ENCODE measurements at places on chromosomes 4 and X.

DNA sequence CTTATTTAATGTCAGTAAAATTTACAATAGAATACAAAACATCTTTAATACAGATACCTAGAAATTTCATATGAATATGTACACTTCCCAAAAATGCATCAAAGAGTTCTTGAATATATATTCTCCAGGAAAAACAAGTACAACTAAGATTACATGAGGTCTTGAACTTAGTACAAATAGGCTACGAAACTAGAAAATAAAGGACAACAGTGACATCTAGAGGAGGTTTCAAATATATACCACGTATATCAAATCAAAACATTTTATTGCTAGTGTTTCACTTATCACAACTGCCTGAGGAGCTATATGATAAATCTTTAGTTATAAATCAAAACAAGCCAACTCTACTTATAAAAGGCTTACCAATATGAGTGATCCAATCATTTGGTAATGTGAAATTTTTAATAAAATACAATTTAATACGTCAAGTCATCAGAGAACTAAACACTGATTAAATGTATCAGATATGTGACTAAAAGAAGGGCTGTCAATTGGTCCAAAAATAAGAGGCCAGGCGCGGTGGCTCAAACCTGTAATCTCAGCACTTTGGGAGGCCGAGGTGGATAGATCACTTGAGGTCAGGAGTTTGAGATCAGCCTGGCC is 36.6 kb downstream of the ANAPC10 start:
- peak; percentile 24 for DNase-seq

DNA sequence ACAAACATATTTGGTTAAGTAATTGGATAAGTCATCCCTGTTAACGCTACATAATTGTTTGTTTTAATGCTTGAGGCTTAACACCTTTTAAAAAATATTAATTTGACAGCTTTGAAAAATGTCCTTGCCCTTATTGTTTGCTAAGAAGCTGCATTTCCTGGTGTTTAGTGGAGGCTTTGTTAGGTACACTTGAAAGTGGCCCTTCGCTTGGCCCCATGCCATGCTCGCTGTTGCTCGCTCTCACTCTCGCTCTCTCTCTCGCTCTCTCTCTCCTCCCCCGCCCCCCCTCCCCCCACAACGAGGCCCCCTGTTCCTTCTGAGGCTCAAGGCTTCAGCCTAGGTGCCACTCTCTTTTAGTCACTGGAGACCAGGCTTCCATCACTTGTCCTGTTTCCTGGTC is 139.6 kb downstream of the DCLK2 start:
- no peak for DNase-seq

- DNase-seq: no peak
These were observed 145.9 kb downstream of the IRS4 start for GRCh38 chrX:108590496-108590895.

- DNase-seq: no peak
These were observed 294.9 kb upstream of the TBX22 start for GRCh38 chrX:79719568-79720231.

GRCh38 chr4:39544580-39545315 is 17.5 kb upstream of the UGDH start:
- DNase-seq: no peak

DNA sequence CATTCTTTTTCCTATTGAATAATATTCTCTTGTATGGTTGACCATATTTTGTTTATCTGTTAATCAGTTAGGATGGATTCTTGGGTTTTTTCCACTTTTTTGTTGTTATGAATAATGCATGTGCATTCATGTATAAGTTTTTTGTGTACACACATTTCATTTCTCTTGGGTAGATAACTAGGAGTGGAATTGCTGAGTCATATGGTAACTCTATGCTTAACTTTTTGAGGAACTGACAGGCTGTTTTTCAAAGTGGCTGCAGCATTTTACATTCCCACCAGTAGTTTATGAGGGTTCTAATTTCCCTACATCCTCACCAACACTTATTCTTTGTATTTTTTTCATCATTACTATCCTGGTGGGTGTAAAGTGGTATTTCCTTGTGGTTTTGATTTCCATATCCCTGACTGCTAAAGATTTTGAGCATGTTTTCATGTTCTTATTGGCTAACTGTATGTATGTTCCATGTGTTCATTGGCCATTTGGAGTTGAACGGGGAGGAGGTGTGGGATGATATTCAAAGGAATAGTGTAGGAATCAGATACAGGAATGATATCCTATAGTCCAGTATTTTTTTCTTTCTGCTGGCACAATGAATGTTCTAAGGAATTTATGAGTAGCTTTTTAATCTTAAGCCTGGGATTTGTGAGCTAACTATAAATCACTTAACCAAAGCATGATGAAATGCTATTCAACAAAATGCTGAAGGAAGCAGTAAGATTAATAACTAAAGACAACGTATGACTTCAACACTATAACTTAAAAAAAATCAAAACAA is 114.3 kb downstream of the AMELX start:
- DNase-seq: no peak

DNA sequence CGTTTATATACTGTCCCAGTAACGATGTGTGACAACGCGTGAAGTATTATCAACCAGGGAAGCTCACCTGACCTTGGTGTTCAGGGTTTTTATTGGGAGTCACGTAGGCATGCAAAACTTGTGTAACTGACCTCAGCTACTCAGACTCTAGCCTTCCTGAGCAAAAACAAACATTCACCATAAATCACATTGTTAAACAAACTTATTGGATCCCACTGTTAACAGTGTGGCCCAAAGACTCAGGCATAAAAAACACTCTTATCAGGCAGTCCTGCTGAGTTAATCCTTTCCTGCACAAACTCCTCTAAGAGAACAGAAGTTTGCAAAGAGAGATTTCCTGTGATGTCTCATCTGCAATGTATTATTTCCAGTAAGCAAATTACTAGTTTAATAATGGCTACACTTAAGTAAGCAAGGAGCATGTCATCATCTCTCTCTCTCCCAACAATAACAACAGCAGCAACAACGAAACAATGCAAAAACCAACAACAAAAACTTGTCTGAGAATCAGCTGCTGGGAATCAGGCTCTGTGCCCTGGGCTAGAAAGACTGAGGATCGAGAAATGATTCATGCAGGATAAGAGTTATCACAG is 12.0 kb downstream of the GAGE1 start:
- DNase-seq: no peak

- DNase-seq: no peak
These were observed 777.7 kb downstream of the STIM2 start for GRCh38 chr4:27638163-27638915.

- no peak for DNase-seq
These were observed 5.7 kb downstream of the SLC6A8 start for GRCh38 chrX:153693216-153694086.

DNA sequence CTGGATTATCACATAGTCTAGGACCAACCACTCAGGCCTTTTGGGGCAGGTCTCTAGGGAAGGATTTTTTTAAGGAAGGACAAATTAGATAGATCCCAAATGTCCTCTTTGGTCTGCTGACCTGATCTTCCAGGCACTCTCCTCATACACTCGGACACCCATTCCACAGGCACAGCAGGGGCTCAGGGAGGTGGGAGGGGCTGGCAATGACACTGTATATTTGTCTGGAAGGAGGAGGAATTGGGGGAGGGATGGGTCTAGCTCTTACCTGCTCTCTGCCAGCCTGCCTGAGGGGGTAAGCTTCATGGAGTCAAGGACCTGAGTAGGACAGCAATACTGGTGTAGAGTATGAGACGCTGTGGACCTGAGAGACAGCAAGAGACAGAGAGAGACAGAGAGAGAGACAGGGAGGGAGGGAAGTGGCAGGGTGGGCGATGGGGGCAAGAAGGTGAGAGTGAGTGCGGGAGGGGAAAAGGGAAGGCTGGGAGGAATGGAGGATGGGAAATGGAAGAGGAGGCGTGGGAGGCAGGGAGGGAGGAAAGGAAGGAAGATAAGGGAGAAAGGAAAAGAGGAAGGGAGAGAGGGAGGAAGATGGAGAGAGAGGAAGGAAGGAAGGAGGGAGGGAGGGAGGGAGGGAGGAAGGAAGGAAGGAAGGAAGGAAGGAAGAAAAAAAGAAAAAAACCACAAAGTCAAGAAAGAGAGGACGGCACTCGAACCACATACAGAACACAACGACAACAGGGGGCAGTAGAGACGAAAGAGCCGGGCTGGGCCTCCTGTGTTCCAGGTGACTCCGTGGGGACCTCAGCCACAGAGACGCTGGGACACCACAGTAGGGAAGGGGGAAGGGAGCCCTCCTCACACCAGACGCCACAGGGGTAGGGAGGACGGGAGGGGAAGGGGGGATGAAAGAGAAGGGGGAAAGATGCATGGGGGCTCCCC is 1.8 kb downstream of the IQSEC2 start:
- no peak for DNase-seq

DNA sequence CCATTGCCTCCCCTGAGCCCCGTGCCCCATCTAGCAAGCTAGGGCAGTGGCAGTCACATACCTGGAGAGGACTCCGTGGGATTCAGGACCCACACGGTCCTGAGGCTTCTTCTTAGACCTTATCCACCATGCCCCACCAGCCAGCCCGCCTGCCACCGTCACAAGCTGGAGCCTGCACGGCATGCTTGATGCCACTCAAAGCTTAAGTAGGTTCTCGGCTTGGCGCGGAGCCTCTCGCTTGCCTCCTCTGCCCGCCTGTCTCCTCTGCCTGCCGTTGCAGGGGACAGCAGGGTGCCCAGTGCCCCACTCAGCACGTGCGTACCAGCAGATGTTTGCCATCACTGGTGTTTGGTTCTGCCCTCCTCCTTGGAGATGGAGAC is 14.1 kb downstream of the PSAPL1 start:
- DNase-seq: no peak

DNA sequence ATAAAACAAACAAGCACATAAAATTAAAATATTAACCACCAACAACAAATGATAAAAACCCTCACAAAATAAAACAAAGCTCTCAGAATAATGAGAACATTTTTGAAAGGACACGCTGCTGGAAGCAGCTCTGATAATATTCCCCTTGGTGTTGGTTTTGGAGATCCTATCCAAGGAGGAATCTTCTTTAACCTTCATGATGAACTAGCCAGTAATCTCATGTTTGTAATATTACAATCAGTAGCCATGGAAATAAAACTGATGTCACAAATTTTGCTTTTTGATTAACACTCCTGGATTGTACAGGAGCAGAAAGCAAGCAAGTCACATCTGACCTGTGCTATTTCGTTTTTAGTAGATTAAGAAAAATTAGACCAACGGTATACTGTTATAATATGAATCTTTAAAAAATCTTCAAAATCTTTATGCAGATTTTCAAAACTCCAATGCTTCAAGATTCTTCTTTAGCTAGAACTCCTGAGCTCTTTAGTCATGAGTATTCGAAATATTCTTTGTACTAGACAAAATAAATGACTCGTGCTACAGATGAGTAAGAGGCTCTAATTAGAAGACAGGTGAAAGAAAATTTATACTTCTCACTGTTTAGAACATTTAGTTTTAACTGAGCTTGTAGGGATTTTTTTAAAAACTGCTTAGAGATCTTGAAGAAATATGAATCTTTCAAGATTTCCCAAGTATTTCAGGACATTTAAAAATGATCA is 154.1 kb downstream of the RASL11B start:
- no peak for DNase-seq

- DNase-seq: no peak
These were observed 218.0 kb upstream of the AGTR2 start for GRCh38 chrX:115952417-115953092.

GRCh38 chr4:78100060-78100459 is 42.9 kb downstream of the FRAS1 start:
- DNase-seq: no peak

- no peak for DNase-seq
These were observed 162.7 kb downstream of the SHOX start for GRCh38 chrX:793216-793770.

- no peak for DNase-seq
These were observed 98.7 kb downstream of the CFAP299 start for GRCh38 chr4:80434238-80434637.

GRCh38 chr4:73005514-73005913 is 64.0 kb downstream of the COX18 start:
- no peak for DNase-seq

DNA sequence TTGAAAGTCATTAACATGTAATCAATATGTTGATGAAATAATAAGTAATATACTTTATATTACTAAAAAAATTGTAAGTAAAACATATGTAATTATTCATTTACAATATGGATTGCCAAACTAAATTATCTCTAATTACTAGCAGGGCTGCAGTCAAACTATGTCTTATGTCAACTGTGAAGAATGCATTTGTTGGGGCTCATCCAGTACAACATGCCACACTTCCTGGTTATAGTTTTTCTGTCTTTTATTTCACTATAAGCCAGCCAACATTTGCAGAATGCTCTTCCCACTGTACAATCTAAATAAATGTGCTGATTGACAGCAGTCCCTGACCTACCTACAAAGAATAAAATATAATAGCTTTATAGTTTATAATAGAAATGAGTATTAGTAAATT is 975.4 kb upstream of the NDST4 start:
- DNase-seq: no peak

- no peak for DNase-seq
These were observed 361.1 kb downstream of the TRAM1L1 start for GRCh38 chr4:116724249-116724648.

GRCh38 chrX:69538321-69538876 is 34.3 kb downstream of the NALF2 start:
- peak; percentile 53 for DNase-seq

- DNase-seq: no peak
These were observed 2.8 kb downstream of the TMPRSS11D start for GRCh38 chr4:67880866-67881610.

DNA sequence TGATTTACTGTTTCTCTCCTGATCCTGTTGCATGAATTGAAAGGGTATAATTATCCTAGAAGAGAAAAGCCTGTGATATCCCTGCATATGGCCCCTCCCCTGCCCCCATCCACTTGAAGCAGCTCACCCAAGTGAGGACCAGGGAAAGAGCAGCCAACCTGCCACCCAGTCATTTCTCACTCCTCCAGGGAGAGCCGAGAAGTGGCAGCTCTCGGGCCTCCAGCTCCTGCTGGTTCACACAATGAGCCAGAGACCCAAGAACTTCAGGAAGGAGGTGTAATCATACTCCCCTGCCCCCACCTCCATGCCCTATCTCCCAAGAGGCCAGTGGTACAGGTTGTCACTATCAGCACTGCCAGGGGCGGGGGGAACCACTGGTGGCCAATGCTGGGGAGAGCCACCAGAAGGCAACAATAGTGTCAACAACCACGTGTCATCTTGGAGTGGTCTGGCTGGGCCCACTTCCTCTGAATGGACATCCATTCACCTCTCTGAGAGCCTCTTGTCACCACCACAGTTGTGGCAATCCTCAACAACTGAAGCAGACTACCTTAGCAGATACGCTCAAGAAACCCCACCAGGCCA is 42.9 kb downstream of the APOO start:
- DNase-seq: no peak
